ENCODE measurements at places on chromosomes 7 and 10. TPM values are rescaled to one million over a fixed set of nuclear protein-coding genes. Genes with fewer than 3 reads are reported as not detected.
A peak's percentile ranks its signal among the peaks of the same experiment; 100 is the strongest.

Gene CNPY1
- not detected for total RNA-seq

Gene RADIL
- 2.5 TPM for total RNA-seq

Gene HABP2
- total RNA-seq = not detected

DNA sequence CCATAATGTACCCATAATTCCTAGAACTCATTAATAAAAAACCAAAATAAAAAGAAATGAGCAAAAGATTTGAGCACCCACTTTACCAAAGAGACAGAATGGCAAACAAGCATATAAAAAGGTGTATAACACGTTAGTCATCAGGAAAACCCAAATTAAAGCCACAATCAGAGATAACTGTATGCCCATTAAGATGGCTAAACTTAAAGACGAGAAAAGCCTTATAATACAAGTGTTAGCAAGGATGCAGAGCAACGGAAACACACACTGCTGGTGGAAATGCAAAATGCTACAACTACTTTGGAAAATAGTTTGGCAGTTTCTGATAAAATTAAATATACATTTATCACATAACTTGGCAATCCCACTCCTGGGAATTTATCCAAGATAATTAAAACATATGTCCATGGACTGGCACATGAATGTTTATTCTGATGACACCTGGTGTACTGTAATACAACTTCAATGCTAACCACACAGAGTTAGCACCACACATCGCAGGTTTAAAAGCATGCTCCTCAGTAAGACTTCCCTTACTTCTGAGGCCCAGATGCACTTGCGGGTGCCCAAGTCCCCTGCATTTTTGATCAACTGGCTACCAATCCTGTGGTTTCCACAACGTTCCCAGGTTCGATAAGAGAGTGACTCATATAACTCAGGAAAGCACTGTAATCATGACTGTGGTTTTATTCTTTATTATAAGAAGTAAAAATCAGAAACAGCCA is 158.6 kb downstream of the SNX13 start:
- no peaks in the 10 kb centered on the region for H3K27me3 ChIP-seq
- no peak overlapping the region for H3K27ac ChIP-seq
- peak; percentile 55 for DNase-seq
- peaks cover 16% of the 10 kb centered on the region for H3K4me1 ChIP-seq
- no peaks in the 10 kb centered on the region for H3K36me3 ChIP-seq
- no peak overlapping the region for H3K4me3 ChIP-seq

- H3K4me3 ChIP-seq = no peak overlapping the region
- no peaks in the 10 kb centered on the region for H3K36me3 ChIP-seq
- DNase-seq = no peak
- peaks cover 8% of the 10 kb centered on the region for H3K4me1 ChIP-seq
Observed at GRCh38 chr10:90969947-90970673, 49.2 kb upstream of the ANKRD1 start.

DNA sequence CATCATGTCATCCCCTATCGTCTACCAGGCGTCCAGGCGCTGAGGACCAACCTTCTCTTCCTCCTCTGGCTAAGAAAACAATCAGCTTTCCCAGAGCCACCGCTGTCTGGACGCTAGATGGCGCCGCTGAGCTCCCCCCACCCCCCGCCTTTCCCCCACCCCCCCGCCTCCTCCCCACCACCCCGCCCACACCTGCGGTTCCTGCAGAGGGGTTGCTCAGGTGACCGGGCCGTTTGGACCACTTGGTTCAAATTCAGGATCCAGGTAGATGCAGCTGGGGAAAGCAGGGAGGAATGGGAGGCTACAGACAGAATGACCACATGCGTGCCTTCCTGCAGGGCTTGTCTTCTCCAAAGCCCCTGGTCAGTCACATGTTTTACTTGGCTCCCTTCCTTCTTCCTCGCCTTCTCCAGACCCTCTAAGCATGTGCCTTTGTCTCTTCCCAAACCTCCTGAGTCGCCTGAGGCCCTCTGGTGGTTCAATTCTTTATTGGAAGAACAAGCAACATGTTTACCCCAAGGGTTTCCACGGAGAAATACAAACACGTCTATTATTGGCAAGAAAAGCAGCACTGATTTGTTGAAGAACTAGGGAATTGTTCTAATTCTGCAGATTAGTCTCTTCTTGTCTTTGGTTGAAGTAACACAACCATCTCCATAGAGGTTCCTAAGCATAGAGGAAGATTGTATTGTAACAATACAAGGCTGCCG is 24.7 kb downstream of the AOC1 start:
- H3K36me3 ChIP-seq = no peaks in the 10 kb centered on the region
- H3K4me1 ChIP-seq = peaks cover 10% of the 10 kb centered on the region
- H3K27me3 ChIP-seq = peaks cover 8% of the 10 kb centered on the region
- peak; percentile 89 for DNase-seq
- H3K27ac ChIP-seq = no peak overlapping the region
- no peak overlapping the region for H3K4me3 ChIP-seq

GRCh38 chr10:10007957-10008356 is 1009.7 kb upstream of the CELF2 start:
- H3K27ac ChIP-seq = no peak overlapping the region
- H3K4me3 ChIP-seq = no peak overlapping the region
- no peak for DNase-seq
- H3K36me3 ChIP-seq = no peaks in the 10 kb centered on the region

DNA sequence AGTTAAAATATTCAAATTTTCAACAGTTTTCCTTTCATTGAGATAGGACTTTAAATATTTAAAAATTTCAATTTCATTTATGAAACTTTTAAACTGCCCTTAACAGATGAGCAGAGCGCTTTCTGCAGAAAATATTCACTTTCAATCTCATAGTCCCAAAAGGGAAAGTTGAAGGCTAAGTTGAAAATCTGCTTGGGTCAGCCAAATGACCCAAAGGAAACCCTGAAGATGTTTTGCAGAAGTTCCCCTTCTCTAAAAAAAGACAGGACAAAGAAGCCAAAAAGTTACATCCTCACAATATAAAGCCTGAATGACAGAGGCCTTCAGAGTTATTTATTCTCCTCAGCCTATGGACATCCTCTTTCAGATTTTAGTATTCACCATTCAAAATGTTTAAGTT is 17.6 kb upstream of the SCIN start:
- no peak overlapping the region for H3K4me3 ChIP-seq
- H3K27ac ChIP-seq = no peak overlapping the region
- no peaks in the 10 kb centered on the region for H3K4me1 ChIP-seq
- no peaks in the 10 kb centered on the region for H3K36me3 ChIP-seq

DNA sequence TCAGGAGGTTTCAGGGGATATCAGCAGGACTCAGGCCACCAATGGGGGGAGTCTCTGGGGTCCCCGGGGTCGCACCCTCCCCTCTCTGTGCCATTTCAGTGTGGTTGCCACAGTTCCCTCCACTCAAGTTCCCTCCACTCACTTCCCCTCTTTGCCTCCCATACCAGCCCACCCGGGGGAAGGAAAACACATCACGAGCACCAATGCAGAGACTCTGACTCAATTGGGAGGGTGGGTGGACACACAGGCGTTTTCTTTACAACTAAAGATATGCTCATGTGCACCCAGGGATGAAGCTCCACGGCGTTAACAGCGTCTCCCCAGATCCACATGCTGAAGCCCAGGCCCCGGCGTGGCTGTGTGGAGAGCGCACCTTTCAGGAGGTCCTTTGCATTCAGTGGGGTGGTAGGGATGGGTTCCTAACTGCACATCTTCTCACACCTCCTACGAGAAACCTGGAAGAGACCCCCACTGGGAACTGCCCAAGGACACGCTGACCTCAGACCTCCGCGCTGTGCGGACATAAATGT is 254.1 kb downstream of the ZMYND11 start:
- H3K27ac ChIP-seq = no peak overlapping the region
- no peaks in the 10 kb centered on the region for H3K27me3 ChIP-seq
- H3K36me3 ChIP-seq = no peaks in the 10 kb centered on the region
- no peaks in the 10 kb centered on the region for H3K4me1 ChIP-seq
- no peak overlapping the region for H3K4me3 ChIP-seq

GRCh38 chr10:11292576-11293302 is 275.1 kb downstream of the CELF2 start:
- H3K27me3 ChIP-seq = no peaks in the 10 kb centered on the region
- peaks cover 5% of the 10 kb centered on the region for H3K36me3 ChIP-seq
- no peak overlapping the region for H3K27ac ChIP-seq
- DNase-seq = no peak
- no peak overlapping the region for H3K4me3 ChIP-seq
- H3K4me1 ChIP-seq = no peaks in the 10 kb centered on the region

DNA sequence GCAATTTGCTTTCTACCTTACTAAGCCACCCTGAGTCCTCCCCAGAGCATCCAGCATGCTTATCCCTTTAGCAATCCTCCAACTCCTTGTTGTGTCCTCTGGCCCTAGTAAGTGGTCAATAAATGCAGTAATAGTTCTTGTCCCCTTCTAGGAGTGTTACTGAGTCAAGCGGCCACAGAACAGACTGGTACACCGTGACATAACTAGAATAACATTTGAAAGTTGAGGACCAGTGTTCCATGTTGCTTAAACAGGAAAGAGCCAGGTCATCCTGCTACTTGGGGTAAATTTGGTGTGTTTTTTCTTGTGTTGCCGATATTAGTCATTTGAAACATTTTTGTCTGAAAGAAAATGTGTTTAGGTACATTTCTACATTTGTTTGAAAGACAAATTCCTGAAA is 4.8 kb upstream of the CDK6 start:
- H3K27ac ChIP-seq = no peak overlapping the region
- peaks cover 8% of the 10 kb centered on the region for H3K27me3 ChIP-seq
- H3K36me3 ChIP-seq = no peaks in the 10 kb centered on the region
- no peak overlapping the region for H3K4me3 ChIP-seq

- peak; percentile 26 for DNase-seq
- no peak overlapping the region for H3K27ac ChIP-seq
- no peaks in the 10 kb centered on the region for H3K36me3 ChIP-seq
- no peaks in the 10 kb centered on the region for H3K27me3 ChIP-seq
- H3K4me3 ChIP-seq = no peak overlapping the region
Observed at GRCh38 chr10:16009785-16010184, 149.5 kb upstream of the MINDY3 start.

DNA sequence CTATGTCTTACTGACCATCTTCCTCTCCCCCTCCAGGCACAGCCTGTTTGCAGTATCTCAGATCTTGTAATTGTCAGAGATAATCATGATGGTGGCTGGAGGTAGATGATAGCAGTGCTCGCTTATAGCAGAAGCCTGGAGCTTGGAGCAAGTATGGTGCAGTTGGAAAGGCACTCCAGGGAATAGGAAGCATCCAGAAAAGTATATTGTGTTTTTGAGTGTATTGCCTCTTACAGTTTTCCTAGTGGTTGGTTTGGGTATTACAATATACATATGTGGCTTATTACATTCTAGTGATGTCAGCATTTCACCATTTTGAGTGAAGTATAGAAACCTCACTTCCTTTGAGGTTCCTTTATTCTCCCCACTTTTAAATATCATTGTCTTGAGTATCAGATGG is 101.5 kb downstream of the STK31 start:
- no peaks in the 10 kb centered on the region for H3K4me1 ChIP-seq
- no peak overlapping the region for H3K4me3 ChIP-seq
- no peak overlapping the region for H3K27ac ChIP-seq
- H3K27me3 ChIP-seq = no peaks in the 10 kb centered on the region
- no peaks in the 10 kb centered on the region for H3K36me3 ChIP-seq
